Caudate nucleus (tissue), 63 donors: ENCODE measurements at places on chromosomes 1 and 21.

- DNase-seq, result no peak
These were observed 1.5 kb downstream of the ATP1A1 start for GRCh38 chr1:116374353-116375147.

GRCh38 chr1:179015396-179015795 lies 10.3 kb upstream of the FAM20B start:
- DNase-seq, result no peak

DNA sequence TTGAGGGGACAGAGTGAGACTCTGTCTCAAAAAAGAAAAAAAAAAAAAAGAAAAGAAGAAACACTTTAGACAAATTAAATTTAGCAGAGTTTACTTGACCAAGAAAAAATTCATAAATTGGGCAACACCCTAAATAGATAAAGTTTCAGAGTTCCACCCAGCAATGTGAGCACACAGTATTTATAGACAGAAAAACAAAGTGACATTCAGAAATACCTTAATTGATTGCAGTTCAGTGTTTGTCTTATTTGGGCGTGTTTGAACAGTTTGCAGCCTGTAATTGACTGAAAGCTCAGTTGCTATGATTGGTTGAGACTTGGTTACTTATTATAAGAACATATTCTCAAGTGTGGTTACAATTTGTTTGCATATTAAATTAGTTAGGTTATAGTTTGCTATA lies 603.5 kb upstream of the NEGR1 start:
- no peak for DNase-seq

DNA sequence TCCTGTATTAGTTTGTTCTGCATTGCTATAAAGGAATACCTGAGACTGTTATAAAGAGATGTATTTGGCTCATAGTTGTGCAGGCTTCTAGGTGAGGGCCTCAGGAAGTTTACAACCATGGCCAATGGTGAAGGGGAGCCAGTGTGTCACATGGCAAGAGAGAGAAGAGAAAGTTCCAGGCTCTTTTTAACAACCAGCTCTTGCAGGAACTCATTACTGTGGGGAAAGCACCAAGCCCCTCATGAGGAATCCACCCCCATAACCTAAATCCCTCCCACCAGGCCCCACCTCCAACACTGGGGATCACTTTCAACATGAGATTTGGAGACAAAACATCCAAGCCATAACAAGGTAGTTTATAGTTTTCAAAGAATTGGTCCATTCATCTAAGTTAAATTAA lies 5.0 kb upstream of the MEAF6 start:
- no peak for DNase-seq

DNA sequence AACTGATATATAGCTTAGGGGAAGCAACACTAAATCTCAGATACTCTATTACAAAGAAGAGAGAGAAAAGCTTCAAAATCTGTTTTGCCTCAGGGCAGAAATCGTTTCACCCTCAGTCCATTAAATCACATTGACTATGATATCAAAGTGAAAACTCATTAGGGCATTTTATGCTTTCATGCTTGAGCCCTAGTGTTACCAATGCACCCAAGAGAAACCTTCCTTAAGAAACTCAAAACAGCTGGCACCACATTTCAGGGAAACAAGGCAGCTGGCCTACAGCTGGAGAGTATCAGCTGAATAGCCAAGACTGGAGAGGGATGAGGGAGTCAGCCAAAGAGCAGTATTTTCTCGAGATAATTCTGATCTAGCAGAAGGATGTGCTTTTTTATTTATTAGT lies 14.9 kb downstream of the COLGALT2 start:
- DNase-seq, result no peak

- DNase-seq, result no peak
These were observed 35.6 kb downstream of the MRPL39 start for GRCh38 chr21:25571726-25572121.

GRCh38 chr1:150249936-150250335 lies 7.6 kb upstream of the CA14 start:
- DNase-seq, result no peak

- no peak for DNase-seq
These were observed 101.1 kb upstream of the ERRFI1 start for GRCh38 chr1:8127171-8127641.

GRCh38 chr1:7703321-7704213 lies 67.5 kb upstream of the VAMP3 start:
- no peak for DNase-seq

GRCh38 chr21:43266534-43266933 lies 97.7 kb downstream of the CRYAA start:
- no peak for DNase-seq

GRCh38 chr1:75937034-75937433 lies 4.8 kb upstream of the ASB17 start:
- DNase-seq, result no peak

DNA sequence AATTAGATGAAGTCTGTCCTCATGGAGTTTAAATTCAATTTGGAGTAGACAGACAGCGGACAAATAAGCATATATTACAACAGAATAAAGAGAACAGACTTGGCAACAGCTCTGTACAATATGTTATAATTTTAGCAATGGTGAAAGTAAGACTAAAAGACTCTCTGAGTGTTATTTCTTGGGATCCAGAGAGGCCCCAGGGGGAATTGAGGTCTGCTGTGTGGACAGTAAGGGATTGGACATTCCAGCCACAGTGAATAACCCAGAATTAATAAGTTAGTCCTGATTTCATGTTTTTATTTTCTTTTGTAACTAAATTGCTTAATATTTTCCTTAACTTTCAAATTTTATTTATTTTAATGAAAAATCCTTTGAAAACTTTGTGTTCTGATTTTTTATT lies 101.7 kb downstream of the PATJ start:
- DNase-seq, result no peak

DNA sequence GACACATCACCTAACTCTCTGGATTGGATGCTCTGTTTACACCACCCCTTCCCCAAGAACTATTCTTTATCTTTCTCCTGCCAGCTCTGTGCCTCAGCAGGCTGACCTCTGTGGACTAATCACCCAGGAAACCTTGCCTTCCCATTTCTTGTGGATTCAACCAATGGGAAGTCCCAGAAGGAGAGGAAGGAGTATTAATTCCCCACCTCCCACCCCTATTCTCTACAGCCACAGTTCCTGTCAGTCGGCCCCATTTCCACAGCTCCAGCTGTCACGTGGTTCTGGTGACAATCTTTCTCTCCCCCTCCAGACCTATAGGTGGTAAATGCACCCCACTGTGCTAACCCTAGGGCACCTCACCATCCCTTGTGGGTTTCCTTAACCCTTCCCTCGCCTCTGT lies 46.8 kb upstream of the SSBP3 start:
- no peak for DNase-seq

DNA sequence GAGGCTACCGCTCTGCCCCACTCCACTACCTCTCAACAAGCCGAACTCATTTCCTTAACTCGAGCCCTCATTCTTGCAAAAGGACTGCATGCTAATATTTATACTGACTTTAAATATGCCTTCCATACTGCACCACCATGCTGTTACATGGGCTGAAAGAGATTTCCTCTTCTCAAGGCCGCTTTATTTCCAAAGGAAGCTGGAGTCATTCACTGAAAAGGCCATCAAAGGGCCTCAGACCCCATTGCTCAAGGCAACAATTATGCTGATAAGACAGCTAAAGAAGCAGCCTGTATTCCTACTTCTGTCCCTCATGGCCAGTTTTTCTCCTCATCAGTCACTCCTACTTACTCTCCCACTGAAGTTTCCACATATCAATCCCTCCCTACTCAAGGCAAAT lies 6.9 kb upstream of the HPDL start:
- no peak for DNase-seq

DNA sequence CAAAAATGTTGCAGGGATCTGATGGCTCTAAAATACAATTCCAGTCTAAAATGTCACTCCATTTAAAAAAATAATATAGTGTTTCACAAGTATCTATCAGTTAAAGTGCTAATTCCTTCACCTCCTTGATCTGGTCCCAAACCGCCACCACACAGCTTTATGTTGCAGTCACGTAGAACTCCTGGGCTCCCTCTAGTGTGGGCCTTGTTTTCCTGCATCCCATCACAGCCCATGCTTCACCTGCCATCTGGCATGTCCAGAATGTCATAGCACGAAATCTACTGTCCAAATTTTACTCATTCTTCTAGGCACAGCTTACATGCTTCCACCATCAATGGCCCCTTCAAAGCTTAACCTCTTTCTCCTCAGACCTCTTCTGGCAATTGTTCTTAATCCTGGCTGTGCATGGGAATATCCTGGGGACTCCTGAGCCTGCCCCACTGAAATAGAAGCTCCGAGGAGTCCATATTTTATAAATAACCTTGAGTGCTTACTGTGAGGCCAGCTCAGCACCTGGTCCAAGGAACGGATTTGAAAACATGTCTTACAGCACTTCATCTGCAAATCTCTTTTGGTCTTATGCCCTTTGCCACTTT lies 15.5 kb downstream of the FYB2 start:
- DNase-seq, result no peak

DNA sequence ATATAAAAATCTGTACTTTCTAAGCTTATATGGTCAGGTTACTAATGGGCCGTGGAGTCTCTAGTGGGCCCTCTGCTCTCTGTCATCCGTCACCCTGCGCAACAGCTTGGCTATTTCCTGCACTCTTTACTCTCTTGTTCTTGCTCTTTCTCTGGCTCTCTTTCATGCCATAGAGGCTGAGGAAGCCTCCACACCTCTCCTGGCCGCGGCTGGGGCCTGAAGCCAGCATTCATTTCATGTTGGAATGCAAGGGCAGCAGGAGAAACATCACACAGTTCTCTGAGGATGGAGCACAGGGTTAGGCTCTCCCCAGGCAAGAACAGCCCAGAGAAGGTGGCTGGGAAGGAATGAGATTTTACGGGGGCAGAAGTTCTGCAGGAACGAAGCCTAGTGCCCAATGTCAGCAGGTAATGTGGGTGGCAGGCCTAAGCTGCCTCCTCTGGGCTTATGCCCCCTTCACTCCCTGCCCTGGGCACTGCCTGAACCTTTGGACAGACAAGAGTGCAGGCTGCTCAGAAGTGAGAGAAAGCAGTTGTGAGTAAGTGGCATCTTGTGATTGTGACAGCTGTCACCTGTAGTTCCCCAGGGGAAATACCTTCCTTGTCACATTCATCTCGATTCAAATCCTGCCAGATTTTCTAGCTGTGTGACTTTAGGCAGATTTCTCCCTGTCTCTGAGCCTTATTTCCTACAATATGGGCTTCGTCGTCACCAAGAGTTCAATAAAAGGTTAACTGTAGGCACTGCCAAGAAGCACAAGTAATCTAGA lies 3.6 kb upstream of the FHAD1 start:
- DNase-seq, result no peak

DNA sequence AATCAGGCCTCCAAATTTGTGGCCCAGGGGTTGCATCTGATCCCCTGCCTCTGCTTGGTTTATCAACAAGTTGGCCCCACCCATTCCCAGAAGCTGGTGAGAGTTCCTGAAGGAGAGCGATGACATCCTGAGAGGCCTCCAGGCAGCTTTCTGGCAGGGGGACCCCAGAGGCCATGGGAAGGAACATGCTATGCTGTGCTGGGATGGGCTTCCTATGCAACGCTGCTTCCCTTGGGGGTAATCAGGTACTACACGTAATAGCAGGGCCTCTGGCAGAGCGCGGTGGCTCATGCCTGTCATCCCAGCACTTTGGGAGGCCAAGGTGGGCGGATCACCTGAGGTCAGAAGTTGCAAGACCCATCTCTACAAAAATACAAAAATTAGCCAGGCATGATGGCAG lies 8.4 kb upstream of the MTF1 start:
- no peak for DNase-seq

DNA sequence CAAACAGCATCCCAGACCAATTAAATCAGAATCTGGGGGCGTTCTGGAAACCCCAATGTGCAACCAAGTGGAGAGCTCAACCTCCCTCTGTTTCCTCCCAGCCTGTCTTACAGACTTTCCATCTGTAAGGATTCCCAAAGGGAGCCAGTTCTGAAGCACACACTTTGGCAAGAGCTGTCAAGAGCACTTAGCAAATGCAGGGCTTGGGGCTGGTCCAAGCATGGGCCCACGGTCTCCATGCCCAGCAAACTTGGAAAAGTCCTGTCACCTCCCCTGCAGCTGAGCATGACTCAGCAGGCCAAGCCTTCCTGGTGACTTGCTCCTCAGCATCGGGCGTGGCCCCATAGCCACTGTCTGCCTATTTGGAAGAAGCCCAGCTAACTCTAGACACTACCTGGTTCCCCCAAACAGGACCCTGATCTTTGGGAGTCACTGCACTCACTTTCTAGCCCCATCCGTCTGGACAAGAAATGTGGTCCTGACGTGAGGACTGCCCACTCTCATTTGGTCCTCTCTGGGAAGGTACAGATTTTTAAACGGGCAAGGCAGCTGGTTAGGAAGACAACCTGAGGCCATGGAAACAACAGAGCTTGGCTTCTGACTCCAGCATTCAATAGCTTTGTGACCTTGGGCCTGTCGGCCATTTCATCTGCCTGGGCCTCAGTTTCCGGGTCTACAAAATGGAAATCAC lies 16.9 kb downstream of the SLC2A1 start:
- DNase-seq, result peak; percentile 38

GRCh38 chr1:3060127-3060526 lies 8.9 kb upstream of the PRDM16 start:
- DNase-seq, result no peak

DNA sequence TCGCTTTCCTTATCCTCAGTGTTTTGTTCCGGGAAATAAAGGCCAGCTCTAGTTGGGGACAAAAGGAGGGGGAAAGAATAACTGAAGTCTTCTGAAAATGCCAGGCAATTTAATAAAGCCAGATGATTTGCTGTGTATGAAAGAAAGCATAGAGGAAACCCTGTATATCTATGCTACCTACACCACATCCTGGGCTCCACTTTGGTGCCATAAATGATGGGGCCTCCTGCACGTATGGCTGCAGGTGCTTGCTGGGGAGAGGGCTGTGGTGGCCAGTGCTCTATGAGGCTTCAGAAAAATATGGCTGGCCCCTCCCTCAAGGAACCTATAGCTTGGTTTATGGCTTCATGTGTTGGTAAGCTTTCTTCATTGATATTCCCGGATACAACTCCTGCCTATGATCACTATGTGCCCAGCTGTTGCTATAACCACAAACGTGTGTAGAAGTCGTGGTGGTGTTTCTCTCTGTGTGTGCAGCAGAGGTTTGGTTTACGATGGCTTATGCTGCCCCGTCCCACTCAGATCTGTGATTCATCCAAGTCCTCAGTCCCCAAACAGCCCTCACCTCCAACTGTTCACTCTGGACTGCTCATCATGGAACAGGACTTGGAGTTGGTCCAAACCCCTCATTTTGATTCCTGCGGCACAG lies 59.5 kb downstream of the BACE2 start:
- no peak for DNase-seq

DNA sequence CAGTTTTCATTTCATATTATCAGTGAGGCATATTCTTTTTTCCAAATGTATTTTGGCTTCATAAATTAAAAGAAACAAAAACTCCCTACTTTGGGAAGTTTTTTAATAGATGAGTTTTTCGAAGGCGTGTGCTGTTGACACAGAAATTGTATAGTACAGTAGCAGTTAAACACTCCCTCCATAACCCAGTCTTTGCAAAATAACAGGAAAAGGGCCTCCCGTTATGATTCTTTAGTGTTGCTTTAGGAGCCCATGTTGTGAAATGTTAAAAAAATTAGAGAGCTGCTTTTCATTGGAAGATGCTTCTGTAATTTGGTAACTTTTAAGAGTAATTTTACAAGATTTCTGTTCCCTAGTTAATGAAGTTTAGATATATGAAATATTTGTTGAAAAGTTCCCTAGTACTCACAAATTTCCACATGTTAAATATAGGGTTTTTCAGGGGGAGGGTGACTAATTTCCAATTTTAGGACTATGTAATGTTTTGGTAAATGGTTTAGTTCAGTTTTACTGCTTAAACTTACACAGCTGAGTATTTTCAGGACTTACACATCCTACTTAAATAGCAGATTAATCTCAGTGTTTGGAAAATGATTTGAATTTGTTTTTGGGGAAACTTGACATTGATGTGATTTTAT lies 2.0 kb downstream of the CAMSAP2 start:
- no peak for DNase-seq

- DNase-seq, result no peak
These were observed 159.8 kb downstream of the ZNF326 start for GRCh38 chr1:90154711-90155110.
